HCEC 1CT (cell line): ENCODE measurements at places on chromosomes 4 and X.

DNA sequence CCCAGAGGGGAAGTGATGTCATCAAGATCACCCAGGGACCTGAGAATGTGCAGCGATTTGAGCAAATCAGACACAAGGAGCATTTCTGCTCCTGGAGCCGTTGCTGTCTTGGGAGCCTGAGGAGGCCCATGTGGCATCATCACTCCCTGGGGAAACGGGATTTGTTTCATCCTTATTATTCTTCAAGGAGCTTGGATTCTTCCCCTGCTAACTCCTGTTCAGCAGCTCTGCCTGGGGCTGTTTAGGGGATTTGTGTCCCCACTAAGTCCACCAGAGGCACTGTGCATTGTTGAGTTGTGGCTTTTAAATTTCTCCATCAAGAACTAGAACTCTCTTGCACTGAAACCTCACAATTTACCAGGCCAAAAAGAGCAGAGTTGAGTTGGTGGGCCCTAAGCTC lies 104.2 kb upstream of the MSX1 start:
- no peak for DNase-seq

GRCh38 chrX:153226344-153227185 lies 47.5 kb downstream of the MAGEA1 start:
- DNase-seq: peak; percentile 94

- no peak for DNase-seq
These were observed 285.0 kb downstream of the SHOX start for GRCh38 chrX:915427-916229.

DNA sequence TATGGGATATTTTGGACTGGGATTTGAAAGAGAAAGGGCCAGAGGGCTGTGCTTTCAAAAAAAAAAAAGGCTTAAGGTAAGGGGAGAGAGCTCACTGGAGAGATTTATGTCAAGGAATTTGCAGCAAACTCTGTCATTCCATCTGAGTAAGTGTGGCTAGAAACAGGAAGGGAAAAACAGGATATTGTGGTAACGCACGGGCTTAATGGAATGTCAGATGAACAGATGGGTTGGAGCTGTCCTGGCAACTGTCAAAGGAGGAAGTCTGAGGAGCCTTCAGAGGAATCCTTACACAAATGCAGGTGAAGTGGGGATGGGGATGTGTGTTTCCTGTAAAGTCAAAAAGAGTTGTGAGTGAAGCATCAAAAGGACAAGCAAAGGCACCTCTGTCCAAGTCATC lies 15.1 kb upstream of the NKX3-2 start:
- peak; percentile 87 for DNase-seq

DNA sequence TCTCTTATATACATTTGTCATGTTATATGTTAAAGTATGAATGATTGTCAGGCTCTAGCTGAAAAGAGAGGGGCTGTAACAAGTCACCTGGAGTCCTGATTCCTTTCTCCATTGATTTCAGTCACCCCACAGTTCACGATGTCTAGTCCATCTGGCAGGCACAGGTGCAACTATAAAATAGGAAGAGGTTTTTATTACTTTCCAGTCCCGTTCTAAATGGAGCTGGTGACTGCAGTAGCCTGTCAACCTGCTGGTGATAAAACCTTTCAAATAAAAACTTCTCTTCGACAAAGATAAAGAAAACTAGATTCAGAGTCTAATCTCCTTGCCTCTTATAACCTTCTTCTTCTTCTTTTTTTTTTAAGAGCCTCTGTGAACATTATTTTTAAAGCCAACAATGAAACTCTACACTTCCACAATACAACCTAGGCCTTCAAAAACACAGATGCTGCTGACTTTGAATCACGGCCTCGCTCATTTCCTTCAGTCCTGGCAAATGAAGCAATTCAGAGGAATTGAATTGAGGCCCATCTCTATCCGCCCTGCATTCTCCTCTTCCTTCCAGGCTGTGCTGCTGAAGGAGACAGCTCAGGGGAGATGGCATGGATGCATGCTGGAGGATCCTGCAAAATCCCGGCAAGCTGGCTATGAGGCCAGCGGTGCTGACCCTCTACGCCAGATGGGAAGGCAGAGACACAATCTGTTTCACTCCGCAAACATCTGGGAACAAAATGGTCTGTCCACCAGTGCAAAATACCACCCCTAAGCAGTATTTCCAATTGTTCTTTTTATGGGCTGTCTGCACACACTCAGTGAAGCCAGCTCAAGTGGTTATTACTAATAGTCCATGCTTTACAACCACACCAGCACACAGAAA lies 27.3 kb upstream of the CDKN2AIP start:
- DNase-seq: no peak

GRCh38 chr4:189143263-189143952 lies 797.3 kb upstream of the FRG1 start:
- DNase-seq: no peak

- DNase-seq: no peak
These were observed 36.2 kb downstream of the ZFP42 start for GRCh38 chr4:188031751-188032150.

- DNase-seq: no peak
These were observed 297.5 kb upstream of the PABPC4L start for GRCh38 chr4:134499074-134499473.

DNA sequence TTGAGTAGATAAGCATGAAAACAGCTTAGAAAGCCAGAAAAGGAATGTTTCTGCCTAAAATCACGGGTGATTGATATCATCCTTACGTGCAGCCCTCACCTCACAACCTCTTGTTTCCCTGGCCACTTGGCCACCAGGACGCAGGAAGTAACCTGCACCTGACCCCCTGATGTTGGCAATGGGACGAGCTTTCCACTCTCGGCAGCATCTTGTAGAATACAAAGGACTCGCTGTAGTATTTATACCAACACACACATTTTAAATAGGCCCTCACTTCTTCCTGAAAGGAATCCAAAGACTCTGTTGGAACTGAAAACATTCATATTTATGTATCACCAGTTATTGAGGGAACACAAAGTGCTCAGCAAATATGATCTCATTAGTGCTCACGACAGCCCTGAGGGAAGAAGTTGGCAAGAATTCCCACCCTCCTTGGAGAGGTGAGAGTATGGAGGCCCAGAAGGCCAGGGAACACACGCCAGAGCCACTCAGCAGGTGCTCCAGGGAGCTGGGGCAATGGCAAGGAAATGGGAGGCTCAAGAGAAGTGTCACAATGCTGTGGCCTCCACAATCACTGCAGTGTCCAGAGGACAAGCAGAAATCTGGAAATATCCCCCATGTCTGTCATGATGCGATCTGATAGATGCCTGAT lies 103.3 kb upstream of the KIT start:
- DNase-seq: no peak

- no peak for DNase-seq
These were observed 23.9 kb upstream of the ANOS1 start for GRCh38 chrX:8755813-8756212.

DNA sequence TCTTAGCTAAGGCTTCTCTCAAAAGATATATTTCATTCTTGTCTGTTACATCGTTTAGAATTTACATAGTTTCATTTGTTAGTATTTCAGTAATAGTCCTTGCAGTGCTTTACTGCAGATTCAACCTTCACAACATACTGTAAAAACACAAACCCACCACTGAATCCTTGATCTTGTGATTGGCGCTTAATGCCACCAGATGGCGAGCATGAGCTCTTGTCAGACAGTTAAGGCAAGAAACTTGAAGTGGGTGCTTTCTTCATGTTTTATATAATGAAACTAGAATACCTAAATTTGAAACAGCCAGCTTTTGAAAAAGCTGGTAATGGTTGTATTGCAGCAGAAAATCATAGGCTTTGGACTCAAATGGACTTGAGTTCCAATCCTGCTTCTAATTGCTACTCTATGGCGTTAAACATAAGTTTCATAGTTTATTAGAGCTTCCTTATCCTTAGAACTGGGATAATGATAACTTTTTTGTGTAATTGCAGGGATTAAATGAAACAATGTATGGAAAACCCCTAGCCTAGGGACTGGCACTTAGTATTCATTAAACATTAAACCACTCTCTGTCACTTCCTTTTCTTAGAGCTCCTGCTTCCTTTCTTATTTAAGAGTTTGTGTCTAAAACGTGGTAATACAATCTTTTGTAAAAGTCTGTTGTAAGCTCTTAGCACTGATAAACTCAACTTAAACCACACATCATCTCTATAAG lies 95.1 kb downstream of the USP9X start:
- DNase-seq: peak; percentile 35

DNA sequence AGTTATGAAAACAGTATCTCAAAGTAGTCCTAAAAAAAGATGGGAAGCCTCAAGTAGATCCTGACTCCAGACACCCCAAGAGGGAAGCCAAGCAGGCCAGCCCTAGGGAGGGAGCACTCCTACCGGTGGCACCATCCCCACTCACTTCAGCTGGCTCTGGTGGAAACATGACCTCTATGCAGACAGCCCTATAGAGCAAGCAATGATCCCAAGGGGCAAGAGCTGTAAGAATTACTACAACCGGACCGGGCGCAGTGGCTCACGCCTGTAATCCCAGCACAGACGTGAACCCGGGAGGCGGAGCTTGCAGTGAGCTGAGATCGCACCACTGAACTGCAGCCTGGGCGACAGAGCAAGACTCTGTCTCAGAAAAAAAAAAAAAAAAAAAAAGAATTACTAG lies 5.7 kb downstream of the LETM1 start:
- DNase-seq: no peak

GRCh38 chr4:154503598-154503997 lies 12.0 kb upstream of the DCHS2 start:
- no peak for DNase-seq

GRCh38 chr4:110792036-110792435 lies 169.2 kb upstream of the PITX2 start:
- DNase-seq: no peak

DNA sequence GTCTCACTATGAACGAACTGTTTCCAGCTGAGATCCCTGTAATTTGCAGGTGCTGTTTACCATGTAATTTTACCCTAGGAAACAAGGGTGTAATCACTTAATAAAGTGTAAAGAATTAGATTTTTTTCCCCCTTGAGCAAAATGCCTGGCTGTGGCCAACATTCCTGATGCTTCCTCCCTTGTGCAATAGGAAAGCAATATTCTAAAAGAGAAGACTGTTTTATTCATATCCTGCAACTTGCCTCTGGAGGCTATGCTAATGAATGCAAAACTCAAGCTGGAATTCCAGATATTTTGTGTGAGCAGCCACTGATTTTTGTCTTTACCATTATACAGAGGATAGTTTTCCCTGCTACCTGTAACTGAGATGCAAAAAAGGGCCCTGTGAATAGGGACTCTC lies 98.0 kb downstream of the AWAT2 start:
- no peak for DNase-seq

DNA sequence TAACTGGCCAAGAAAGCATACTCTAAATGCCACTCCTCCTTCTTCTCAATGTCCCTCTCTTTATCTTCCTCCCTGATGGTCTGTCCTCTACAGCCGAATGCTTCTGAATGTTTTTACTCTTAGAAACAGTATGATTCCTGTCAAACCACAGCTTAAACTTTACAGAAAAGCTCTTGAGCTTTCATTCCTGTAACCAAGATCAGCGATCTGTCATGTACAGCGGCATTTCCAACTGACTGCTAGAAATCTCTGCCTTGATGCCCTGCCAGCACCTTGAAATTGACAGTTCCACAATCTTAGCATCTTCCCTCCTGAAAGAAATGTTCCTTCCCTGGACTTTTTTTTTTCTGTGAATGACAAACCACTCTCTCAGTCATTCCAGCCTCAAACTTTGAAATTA lies 11.5 kb upstream of the GATB start:
- DNase-seq: no peak

DNA sequence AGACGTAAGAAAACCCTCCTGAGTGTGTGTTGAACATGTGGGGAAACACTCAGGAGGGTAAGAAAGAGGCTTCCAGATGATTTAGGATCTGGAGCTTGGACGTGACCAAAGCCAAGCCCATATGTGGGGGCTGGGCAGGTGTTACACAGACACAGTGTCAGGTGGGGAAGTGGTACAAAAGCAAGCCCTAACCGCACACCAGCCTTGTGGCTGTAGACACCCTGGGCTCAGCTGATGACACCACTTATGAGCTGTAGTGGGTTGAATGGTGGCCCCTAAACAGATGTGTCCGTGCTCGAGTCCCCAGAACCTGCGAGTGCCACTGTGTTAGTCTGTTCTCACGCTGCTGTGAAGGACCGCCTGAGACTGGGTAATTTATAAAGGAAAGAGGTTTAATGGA lies 25.0 kb upstream of the NSG1 start:
- no peak for DNase-seq

DNA sequence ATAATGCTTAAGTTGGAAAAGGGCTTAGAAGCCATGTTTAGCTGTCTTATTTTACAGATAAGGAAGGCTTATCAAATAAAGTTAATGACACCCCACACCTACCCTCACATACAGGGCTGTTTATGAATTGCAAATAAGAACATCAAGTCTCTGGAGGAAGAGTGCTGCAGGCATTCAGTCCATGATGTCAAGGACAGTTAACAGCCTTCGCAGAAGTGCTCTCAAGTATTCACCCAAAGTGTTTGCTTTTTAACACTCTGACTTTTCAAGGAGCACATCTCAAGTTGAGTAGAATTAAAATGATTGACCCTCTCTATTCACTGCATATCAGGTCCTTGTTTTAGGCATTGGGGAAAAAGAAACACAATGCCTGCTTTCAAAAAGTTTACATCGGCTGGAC lies 328.7 kb downstream of the LDB2 start:
- no peak for DNase-seq

DNA sequence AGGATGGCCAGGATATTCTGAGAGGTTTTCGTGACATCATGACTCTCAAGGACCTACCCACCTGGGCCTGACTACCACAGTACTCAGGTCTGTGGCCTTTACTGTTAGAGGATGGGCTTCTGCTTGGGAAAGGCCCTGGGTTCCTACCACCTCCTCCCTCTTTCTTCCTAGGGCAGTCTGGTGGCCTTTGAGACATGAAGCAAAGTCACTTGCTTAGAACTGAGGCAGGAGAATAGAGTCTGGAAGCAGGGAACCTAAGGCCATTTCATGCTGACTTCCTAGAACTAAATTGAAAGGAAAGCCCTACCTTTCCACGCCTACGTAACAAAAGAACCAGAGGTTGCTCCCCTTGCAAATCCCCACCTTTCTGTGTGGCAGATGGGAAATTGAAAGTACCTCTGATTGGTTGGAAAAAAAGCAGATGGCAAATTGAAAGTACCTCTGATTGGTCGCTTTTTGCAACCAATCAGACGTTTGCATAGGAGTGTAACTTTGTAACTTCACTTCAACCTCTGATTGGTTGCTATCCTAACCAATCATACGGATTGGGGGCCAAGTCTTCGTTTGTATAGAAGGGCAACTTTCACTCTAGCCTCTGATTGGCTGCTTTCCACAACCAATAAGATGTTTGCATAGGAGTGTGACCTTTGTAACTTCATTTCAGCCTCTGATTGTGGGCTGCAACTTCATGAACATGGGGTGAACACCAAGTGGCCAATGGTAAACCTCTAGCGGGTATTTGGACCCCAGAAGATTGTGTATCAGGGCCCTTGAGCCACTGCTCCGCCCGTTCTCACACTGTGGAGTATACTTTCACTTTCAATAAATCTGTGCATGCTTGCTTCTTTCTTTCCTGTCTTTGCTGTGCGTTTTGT lies 9.9 kb upstream of the AKAP14 start:
- no peak for DNase-seq

- DNase-seq: peak; percentile 72
These were observed 28.0 kb downstream of the LHFPL1 start for GRCh38 chrX:112651766-112652165.
